Lung (tissue), 17 donors: ENCODE measurements at places on chromosomes 3 and 15. TPM values are rescaled to one million over a fixed set of nuclear protein-coding genes. Genes with fewer than 3 reads are reported as not detected.
A peak's percentile ranks its signal among the peaks of the same experiment; 100 is the strongest.

- no peaks in the 10 kb centered on the region for H3K27me3 ChIP-seq
- peaks cover 5% of the 10 kb centered on the region for H3K36me3 ChIP-seq
- H3K4me3 ChIP-seq: no peak overlapping the region
- peak; percentile 94 for DNase-seq
- H3K27ac ChIP-seq: no peak overlapping the region
These were observed 2.9 kb upstream of the FAM43A start for GRCh38 chr3:194682694-194683310.

DNA sequence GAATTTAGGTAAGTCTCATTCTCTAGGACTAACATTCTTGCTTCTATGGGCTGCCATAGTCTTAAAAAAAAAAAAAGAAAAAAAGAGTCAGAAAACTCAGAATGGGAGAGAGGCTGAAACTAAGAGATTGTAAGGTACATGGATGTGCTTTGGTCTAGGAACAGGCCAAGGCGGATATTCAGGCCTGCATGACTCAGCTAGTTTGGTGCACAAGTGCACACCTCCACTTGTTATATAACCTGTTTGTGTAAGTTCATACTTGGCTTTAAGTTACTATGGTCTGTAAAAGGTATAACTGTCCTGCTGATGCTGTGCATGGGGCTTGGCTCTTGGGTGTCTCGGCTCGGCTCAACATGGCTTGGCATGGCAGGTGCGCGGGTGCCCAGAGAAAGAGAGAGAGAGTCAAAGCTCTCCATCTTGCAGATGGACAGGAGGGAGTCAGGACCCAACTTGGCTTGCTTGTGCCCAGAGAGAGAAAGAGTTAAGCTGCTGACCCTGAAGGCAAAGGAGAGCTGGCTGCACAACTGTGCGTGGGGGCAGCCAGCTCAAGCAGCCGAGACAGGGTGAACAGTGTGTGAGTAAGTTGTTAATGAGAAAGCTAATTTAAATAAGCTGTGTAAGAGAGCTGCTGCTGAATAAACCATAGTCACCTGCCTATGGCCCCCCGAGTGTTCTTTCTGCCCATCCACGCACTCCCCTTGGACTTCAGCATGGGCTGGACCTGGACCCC is 31.4 kb upstream of the CHRNB4 start:
- no peak overlapping the region for H3K27ac ChIP-seq
- H3K27me3 ChIP-seq: no peaks in the 10 kb centered on the region
- no peaks in the 10 kb centered on the region for H3K36me3 ChIP-seq
- no peak for DNase-seq
- no peak overlapping the region for H3K4me3 ChIP-seq

GRCh38 chr3:78940128-78940527 is 827.7 kb downstream of the ROBO1 start:
- H3K36me3 ChIP-seq: no peaks in the 10 kb centered on the region
- no peaks in the 10 kb centered on the region for H3K4me1 ChIP-seq
- H3K27me3 ChIP-seq: no peaks in the 10 kb centered on the region
- H3K27ac ChIP-seq: no peak overlapping the region
- no peak for DNase-seq

GRCh38 chr3:189529889-189530471 is 101.2 kb upstream of the TP63 start:
- H3K27ac ChIP-seq: no peak overlapping the region
- no peaks in the 10 kb centered on the region for H3K27me3 ChIP-seq
- H3K4me1 ChIP-seq: no peaks in the 10 kb centered on the region
- H3K4me3 ChIP-seq: no peak overlapping the region

- H3K27ac ChIP-seq: no peak overlapping the region
- H3K4me3 ChIP-seq: no peak overlapping the region
- no peaks in the 10 kb centered on the region for H3K4me1 ChIP-seq
- H3K27me3 ChIP-seq: no peaks in the 10 kb centered on the region
These were observed 47.0 kb upstream of the TMEM42 start for GRCh38 chr3:44814751-44815150.

DNA sequence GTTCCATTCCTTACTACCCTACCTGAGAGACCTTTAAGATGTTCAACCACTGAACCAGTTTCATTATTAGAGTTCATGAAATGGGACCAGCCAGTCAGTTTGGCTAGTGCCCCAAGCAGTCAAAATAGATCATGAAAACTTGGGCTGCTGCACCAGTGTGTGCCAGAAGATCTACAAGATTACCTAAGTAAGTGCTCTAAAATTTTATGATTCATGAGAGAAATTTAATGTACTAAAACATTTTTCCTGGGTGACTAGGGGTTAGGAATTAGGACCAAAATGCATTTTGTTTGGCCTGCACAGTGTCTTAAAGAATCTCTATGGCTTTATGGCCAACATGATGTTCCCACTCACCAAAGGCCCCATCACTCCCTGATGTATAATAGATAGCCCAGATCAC is 214.7 kb downstream of the ATP8B4 start:
- H3K27ac ChIP-seq: no peak overlapping the region
- no peak overlapping the region for H3K4me3 ChIP-seq
- no peaks in the 10 kb centered on the region for H3K27me3 ChIP-seq
- H3K36me3 ChIP-seq: no peaks in the 10 kb centered on the region
- H3K4me1 ChIP-seq: peaks cover 34% of the 10 kb centered on the region
- DNase-seq: no peak

GRCh38 chr15:78399091-78399490 is 38.9 kb upstream of the IREB2 start:
- no peaks in the 10 kb centered on the region for H3K36me3 ChIP-seq
- peaks cover 3% of the 10 kb centered on the region for H3K4me1 ChIP-seq
- no peak overlapping the region for H3K4me3 ChIP-seq
- H3K27ac ChIP-seq: no peak overlapping the region

The RTP1 gene
- not detected for total RNA-seq

The TERC gene
- 12.4 TPM for total RNA-seq

DNA sequence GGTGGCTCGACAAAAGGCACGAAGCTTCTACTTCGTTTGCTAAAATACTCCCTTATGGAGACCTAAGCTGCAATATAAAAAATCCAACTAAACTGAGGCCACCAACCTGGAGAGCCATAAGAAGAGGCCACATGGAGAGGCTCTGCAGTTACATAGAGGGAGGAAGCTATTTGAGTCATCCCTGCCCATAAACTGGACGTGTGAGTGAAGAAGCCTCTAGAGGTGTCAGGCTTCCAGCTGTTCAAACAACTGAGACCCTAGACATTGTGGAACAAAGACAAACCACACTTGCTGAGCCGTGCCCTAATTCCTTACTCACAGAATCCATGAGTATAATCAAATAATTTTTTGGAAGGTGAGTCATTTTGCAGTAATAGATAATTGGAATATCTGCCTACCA is 50.2 kb upstream of the GMNC start:
- no peak for DNase-seq
- no peak overlapping the region for H3K27ac ChIP-seq
- H3K36me3 ChIP-seq: no peaks in the 10 kb centered on the region
- H3K4me3 ChIP-seq: no peak overlapping the region

The CTXND1 gene
- total RNA-seq: 2.4 TPM

DNA sequence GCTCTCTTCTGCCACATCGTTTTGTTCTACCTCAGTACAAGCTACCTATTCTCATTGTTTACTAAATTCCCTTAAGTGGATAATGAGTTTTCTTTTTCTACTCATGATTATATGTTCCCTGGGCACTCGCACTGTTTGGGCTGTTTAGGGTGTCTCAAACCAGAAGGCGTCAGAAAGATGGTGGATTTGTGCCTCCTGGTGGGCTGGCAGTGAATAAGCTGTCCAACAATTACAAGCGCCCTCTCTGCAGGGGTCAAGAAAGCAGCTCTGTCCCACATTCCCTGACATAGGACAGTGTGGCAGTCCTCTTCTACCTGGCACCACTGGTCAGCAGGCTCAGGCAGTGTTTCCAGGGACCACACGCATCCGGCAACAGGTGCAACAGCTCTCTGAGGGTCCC is 173.4 kb upstream of the PPP2R3A start:
- no peaks in the 10 kb centered on the region for H3K27me3 ChIP-seq
- no peaks in the 10 kb centered on the region for H3K36me3 ChIP-seq
- H3K4me3 ChIP-seq: no peak overlapping the region
- no peak overlapping the region for H3K27ac ChIP-seq

The MKRN3 gene
- not detected for total RNA-seq

The DUT gene
- 71.8 TPM for total RNA-seq

DNA sequence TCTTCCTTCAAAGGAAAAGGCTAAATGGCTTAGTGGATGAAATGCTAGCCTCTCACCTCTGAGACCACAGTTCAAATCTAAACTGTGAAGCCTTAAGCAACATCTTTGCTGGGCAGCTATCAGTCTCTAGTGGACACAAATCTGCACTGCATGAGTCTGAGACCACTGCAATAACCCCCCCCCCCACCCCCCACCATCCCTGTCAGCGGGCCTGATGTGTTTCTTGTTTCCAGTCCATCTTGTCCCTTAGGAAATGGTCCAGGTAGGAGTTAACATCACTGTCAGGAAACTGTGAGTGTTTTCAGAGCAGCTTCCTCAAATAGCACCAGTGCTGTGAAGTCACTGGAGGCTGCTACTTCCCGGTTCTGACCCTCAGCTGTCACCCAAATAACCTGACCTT is 140.6 kb upstream of the TMCO5A start:
- H3K4me1 ChIP-seq: no peaks in the 10 kb centered on the region
- H3K27ac ChIP-seq: no peak overlapping the region

The IL5RA gene
- total RNA-seq: 23.3 TPM

GRCh38 chr3:191123946-191124345 is 75.1 kb upstream of the OSTN start:
- H3K36me3 ChIP-seq: no peaks in the 10 kb centered on the region
- H3K4me3 ChIP-seq: no peak overlapping the region
- H3K27me3 ChIP-seq: no peaks in the 10 kb centered on the region
- H3K4me1 ChIP-seq: peaks cover 3% of the 10 kb centered on the region

The GPR149 gene
- total RNA-seq: not detected

GRCh38 chr3:186775999-186776398 is 7.4 kb upstream of the EIF4A2 start:
- H3K27ac ChIP-seq: no peak overlapping the region
- DNase-seq: no peak
- H3K27me3 ChIP-seq: no peaks in the 10 kb centered on the region
- no peak overlapping the region for H3K4me3 ChIP-seq

The KY gene
- total RNA-seq: 0.06 TPM

GRCh38 chr15:74400915-74401757 is 32.6 kb downstream of the SEMA7A start:
- no peaks in the 10 kb centered on the region for H3K36me3 ChIP-seq
- no peak overlapping the region for H3K4me3 ChIP-seq
- H3K4me1 ChIP-seq: no peaks in the 10 kb centered on the region

- H3K4me1 ChIP-seq: no peaks in the 10 kb centered on the region
- no peak overlapping the region for H3K27ac ChIP-seq
- no peaks in the 10 kb centered on the region for H3K36me3 ChIP-seq
- H3K4me3 ChIP-seq: no peak overlapping the region
These were observed 217.2 kb upstream of the UMPS start for GRCh38 chr3:124512881-124513609.

GRCh38 chr15:85331655-85332285 is 48.6 kb upstream of the AKAP13 start:
- H3K4me1 ChIP-seq: no peaks in the 10 kb centered on the region
- H3K36me3 ChIP-seq: no peaks in the 10 kb centered on the region
- H3K27me3 ChIP-seq: no peaks in the 10 kb centered on the region

The CHCHD6 gene
- 22.6 TPM for total RNA-seq

DNA sequence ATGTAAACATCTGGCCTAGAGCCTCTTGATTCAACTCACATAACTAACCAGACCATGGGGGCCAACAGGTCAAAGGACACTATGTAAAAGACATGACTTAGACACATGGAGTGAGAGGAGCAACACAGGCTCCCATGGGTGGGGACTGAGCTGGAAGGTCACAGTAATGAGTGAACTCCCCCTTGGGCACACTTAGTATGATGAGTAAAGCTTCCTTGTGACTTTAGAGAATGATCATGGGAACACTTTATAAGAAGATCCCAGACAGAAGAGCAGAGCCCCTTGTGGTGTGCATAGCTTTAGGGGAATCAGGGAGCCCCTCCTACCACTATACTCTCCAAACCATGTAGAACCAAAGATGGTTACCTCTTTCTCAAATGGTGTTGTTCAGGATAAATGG is 10.2 kb downstream of the GCSAM start:
- H3K4me3 ChIP-seq: no peak overlapping the region
- no peaks in the 10 kb centered on the region for H3K4me1 ChIP-seq
- no peaks in the 10 kb centered on the region for H3K27me3 ChIP-seq
- H3K27ac ChIP-seq: no peak overlapping the region
- no peaks in the 10 kb centered on the region for H3K36me3 ChIP-seq
